ENCODE measurements at places on chromosomes 4 and X. TPM values are rescaled to one million over a fixed set of nuclear protein-coding genes. Genes with fewer than 3 reads are reported as not detected.
A peak's percentile ranks its signal among the peaks of the same experiment; 100 is the strongest.

DNA sequence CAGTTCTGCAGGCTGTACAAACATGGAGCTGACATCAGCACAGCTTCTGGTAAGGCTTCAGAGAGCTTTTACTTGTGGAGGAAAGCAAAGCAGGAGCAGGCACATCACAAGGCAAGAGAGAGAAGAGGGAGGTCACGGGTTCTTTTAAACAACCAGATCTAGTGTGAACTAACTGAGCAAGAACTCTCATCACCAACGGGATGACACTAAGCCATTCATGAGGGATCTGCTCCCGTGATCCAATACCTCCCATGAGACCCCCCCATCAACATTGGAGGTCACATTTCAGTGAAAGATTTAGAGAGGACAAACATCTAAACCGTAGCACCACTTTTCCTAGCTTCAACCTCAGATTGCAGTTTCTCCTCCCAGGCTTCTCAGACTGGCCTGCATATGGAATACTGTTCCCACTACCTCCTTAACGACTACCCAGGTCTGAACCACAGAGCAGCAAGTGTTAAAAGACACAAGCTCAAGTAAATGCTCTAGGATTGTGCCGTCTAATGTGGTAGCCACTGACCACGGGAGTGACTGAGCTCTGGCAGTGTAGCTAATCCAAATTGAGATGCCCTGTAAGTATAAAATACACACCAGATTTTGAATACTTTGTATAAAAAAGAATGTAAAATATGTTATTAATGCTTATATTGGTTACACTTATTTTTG is 192.7 kb downstream of the PTTG2 start:
- DNase-seq, result no peak

DNA sequence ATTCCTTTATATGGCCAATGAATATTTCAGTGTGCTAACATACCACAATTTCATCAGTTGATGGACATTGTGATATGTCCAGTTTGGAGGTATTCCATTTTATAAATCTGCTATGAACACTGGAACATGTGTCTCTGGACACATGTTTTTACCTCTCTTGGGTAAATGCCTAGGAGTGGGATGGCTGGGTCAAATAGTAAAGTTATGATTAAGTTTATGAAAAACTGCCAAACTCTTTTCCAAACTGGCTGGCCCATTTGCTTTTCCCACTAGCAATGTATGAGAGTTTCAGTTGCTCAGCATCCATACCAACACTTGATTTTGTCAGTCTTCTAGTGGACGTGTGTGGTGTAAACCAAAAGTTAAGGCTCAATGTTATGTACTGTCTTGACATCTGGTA is 40.5 kb downstream of the CEP44 start:
- no peak for DNase-seq

- no peak for DNase-seq
Measured at GRCh38 chr4:183757060-183757459, 98.0 kb downstream of the TRAPPC11 start.

GRCh38 chr4:152999346-153000075 is 63.4 kb downstream of the FHDC1 start:
- no peak for DNase-seq

DNA sequence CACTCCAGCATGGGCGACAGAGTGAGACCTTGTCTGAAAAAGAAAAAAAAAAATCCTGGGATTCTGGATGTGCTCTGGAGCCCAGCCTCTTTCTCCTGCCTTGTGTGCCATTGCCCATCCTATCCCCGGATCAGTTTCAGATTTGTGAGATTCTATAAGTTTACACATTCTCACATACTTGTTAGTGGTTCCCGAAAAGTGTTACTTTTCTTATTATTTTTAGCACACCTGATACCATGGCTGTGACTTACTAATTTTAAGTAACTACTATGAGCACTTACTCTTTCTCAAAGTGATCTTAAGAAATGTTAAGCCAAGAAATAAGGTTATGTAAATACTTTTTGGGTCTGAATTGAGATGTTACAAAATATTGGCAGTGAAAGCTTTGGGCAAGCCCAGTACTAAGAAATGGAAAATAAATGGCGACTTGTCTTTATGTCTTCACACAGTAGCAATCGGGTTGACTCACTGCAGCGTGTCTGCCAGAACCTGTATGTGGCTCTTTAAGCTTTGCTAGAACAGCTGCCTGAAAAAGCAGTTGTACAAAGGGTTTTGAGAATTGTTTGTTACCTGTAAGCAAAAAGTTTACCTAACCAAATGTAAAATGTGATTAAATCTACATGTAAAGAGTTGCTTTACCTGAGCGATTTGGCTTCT is 118.7 kb downstream of the KLHL8 start:
- DNase-seq, result no peak

GRCh38 chr4:78131403-78131802 is 74.3 kb downstream of the FRAS1 start:
- no peak for DNase-seq

DNA sequence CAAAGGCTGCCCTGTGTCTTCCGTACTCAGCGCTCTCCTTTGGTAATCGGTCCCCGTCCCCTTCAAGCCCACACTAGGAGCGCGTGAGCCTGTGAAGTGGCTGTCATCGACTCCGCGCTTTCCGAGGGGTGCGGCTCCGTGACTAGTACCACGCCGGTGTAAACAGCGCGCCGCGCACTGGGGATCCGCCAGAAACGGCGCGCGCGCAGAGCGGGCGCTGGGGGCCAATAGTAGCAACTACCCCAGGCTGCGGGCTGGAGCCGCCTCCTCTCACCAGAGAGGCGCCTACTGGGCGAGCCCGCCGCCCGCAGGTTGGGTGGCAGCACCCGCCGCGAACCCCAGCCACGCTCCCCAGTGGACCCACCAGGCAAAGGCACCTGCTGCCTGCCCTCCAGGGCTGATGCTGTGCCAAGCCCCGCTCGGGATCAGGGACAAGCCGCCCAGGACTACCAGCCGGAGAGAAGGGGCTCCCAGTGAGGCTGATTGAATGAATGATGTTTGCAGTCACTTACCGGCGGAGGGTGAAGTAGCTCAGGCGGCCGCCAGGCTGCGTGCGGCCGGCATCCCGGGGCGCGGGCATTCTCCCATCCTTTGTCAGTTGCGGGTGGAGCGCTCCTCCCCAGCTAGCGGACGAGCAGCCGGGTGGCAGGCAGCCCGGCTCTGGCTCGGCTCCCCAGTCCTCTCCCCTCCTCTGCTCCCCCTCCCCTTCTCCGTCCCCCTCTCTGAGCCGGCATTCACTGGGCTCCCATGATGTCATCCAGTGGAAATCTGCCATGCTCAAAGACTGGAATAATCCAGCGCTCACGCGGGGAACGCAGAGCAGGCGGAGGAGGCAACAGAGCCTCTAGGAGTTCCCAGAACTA is 370.3 kb upstream of the SMIM31 start:
- peak; percentile 87 for DNase-seq

GRCh38 chr4:138488533-138488932 is 246.4 kb upstream of the SLC7A11 start:
- DNase-seq, result no peak

- DNase-seq, result no peak
Measured at GRCh38 chr4:17898553-17899055, 87.8 kb downstream of the NCAPG start.

- no peak for DNase-seq
Measured at GRCh38 chr4:150387981-150388380, 194.0 kb upstream of the MAB21L2 start.

DNA sequence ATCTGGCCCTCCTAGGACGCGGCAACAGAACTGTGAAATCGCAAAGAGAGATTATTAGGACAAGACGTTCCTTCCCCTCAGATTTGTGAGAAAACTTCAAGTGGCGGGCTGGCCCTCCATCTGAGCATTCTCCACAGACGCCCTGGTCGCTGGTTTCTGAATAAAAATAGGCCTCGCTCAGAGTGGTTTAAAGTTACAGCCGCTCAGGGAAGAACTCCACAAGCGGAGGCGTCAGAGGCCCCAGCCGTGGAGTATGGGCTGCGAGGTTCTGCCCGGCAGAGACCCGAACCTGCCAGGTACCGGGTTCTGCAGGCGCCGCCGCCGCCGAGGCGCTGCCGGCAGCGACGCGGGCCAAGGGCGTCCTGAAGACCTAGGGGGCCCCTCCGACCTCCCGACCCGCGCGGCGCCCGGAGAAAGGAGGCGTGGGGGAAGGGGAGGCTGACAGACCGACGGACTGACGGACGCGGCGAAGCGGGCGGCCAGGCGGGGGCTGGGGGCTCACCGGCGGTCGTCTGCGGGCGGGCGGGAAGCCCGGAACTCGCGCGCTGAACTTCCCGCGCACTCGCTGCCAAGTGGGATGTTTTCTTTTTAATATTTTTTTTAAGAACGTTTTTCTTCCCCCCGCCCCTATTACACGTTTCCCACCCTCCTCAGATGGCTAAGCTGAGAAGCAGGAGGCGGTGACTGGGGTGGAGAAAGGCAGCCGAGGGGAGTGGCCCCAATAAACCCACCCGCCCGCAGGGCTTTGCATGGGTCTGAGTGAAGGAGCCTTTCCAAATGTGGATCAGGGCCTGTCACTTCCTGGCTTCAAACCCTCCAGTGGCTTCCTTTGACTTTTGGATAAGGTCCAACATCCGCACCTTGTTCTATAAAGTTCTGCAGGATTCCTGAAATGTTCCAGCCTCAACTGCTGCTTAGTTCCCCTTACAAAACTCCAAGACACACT is at the start of gene PABPC4L:
TSS of gene PABPC4L (minus strand) at position 574 of the 946 bp plus-strand sequence. CDS start 770 bp downstream, outside the sequence.
- peak; percentile 79 for DNase-seq

- no peak for DNase-seq
Measured at GRCh38 chrX:136780763-136781162, at the start of gene ARHGEF6. Gene ARHGEF6 (minus strand): TSS chrX:136780932. CDS start chrX:136780882, 50 bp downstream.

- DNase-seq, result no peak
Measured at GRCh38 chrX:114800719-114801118, 216.7 kb downstream of the IL13RA2 start.

- no peak for DNase-seq
Measured at GRCh38 chr4:8110071-8110986, 48.3 kb downstream of the ABLIM2 start.

DNA sequence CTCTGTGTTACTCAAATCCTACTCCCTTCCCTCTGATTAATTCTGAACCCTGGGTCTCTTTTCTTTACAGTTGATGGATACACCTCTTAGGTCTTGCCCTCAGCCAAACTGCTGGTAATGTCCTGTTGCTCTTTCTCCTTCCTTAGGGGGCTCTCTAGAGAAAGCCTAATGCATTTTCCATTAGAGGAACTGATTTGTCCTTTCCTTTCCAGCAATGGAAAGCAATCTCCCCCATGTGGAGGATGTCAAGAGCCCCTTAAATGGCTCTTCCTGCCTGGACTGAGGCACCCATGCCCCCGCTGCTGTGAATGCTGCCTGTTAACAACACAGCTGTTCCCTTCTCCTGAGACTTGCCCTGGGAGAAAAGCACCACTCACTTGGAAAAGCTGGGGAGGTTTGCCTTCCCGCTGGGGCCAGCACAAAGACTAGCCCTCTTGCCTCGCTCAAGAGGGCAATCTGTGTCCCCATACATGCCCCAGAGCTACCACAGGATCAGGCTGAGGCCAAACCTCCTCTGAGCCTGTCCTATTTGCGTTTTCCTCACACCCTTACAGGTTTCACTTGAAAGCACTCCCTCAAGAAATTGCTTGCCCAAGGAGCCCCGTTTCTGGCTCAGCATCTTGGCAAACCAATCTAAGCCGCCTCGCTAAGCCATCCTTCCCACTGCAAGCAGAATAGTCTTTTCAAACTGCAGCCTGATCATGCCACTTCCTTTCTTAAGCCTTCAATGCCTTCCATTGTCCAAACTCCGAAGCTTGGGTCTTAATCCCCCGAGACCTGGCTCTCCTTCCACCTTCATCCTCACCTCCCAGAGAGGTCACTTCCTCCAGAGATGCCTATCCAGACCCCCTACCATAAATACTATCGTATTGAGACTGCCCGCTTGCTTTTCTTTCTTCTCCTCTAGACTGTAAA is 23.2 kb upstream of the SMIM20 start:
- DNase-seq, result no peak

DNA sequence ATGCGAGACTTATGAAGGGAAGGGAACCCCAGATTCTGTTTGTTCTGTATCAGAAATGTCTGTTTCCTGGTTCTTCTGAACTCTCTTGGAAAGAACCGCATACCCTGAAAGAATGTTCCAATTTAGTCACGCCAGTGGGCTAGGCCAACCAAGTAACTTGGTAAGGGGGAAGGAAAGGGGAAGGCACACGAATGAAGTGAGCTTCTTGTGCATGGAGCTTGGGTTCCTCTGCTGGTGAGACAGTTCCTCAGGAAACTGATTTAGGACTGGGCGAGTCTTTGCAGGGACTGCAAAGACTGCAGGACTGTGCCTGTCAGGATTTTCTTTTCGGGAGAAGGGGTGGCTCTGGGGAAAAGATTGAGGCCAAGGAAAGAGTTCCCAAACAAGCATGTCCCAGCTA is 35.6 kb downstream of the FRMPD3 start:
- no peak for DNase-seq

DNA sequence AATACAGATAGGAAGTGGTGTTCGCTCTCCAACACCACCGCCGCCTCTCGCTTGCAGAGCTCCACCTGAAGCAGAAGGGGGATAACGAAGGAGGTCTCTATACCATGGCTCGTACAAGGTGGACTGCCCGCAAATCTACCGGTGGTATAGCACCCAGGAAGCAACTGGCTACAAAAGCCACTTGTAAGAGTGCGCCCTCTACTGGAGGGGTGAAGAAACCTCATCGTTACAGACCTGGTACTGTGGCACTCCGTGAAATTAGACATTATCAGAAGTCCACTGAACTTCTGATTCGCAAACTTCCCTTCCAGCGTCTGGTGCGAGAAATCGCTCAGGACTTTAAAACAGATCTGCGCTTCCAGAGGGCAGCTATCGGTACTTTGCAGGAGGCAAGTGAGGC is 5.2 kb upstream of the BMP15 start:
- no peak for DNase-seq

DNA sequence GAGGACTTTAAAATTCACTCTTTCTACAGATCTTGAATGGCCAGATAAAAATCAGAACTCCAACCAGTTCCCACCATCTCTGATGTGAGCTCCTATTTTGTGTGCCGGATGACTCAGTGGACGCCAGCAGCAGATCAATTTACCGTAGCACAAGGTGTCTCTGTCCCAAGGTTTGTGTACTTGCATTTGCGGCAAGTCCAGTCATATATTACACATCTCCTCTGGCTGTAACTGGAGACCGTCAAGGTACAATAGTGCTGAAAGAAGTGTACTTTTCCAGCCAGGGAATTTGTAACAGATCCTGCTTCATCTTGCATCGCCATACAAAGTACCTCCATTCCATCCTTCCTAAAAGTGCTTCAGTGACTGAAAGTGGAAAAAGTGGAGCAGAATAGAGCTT is 108.2 kb upstream of the SORBS2 start:
- no peak for DNase-seq

DNA sequence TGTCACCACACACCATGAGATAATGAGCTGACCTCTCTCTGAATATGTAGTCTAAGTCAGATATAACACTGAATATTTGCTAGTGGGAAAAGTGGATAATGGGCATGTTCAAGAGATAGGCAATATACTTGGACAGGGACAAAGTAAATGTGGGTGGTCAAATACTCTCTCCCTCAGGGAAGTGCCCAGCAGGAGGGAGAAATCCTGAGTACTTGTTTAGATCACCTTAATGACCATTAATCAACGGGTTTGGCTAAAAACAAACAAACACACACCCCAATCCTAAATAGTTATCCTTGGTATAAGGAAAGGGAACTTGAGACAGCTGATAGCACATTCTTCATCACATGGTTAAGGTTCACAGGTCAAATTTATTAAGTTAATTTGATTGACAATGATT is 933.5 kb downstream of the C4orf33 start:
- no peak for DNase-seq

Gene GPR143
- 6.0 TPM for polyA plus RNA-seq

Gene ODAPH
- not detected for polyA plus RNA-seq

Gene ADH7
- polyA plus RNA-seq, result not detected

Gene USP17L5
- polyA plus RNA-seq, result not detected

Gene KIT
- 82.4 TPM for polyA plus RNA-seq

Gene LUZP4
- not detected for polyA plus RNA-seq

Gene VSIG1
- 0.31 TPM for polyA plus RNA-seq

Gene NCAPG
- polyA plus RNA-seq, result 14.5 TPM

Gene BANK1
- 2.5 TPM for polyA plus RNA-seq

Gene HSFX2
- polyA plus RNA-seq, result not detected

All from right lung (tissue), 10 donors.